ENCODE measurements at places on chromosomes 3 and 15.

- DNase-seq: no peak
These were observed 97.8 kb upstream of the MEF2A start for GRCh38 chr15:99467853-99468464.

DNA sequence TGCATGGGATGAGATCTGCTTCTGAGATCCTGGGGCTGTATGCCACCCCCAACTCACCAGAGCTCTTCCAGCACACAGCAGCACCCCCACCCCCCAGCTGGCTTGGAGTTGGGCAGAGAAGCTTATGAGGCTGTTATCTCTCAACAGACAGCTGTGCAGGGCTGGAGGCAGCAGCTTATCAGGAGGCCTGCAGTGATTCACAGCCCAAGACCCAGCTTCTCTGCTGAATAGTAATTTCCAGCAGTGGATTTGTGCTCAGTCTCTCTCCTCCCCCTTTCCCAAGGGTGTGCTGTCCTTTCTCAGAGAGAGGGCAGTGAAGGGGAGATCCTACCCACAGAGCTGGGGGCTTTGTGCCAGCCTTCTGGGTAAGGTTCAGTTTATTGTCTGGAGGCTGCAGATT lies 2.1 kb downstream of the RPP25 start:
- DNase-seq: no peak

GRCh38 chr3:134201201-134202130 lies 49.2 kb downstream of the RYK start:
- DNase-seq: no peak

DNA sequence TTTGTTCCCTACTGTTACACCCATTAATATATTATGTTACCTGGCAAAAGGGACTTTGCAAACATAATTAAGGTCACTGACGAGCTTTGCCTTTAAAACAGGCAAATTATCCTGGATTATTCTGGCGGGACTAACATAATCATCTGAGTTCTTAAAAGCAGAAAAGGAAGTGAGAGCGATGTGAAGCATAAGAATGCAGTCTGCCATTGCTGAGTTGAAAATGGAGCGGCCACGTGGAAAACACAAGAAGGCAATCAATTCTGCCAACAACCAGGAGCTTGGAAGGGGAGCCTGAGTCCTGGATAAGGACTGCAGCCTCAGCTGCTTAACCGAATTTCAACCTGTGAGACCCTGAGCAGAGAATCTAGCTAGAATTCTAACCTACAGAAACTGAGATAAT lies 328.2 kb upstream of the WNT5A start:
- DNase-seq: no peak
